ENCODE measurements at places on chromosomes 7 and 10.

DNA sequence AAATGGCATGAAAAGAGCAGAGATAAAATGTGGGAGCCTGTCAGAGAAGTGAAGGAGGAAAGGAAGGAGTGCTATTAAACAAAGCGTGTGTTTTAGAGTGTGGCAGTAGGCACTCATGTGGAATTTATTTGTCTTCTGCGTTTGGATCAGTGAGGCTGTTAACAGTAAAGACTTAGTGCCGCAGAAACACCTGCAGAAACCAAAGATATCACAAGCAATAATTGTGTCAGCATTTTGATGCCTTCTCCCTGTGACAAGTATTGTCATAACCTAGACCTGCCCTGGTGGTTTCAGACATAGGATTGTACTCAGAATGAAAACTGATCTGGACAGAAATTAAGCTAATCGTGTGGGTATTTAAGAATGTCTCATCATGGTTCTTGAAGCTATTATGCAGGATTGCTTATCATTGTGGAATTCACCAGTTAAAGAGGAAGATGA, 191.0 kb downstream of the CAMK1D start:
- no peak for DNase-seq

- no peak for DNase-seq
Observed at GRCh38 chr10:64486149-64486548, 964.9 kb downstream of the REEP3 start.

DNA sequence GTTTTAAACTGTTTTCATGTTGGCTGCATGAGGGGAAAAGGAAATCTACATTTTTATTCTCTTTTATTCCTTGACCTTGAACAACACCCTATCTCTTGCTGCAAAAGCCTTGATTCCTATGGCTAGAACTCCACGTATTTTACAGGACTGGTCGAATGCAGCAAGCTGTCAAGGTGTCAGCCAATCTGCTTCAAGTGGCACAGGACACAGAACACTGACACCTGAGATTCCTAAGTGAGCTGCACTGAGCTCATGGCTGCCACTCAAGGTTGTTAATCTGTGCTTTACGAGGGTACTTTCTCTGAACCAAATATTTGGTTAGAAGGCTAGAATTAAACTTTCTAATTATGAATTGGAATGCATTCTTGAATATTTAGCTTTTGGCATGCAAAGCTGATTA, 349.7 kb upstream of the COBL start:
- DNase-seq: no peak

GRCh38 chr7:138649506-138649905, 51.7 kb downstream of the SVOPL start:
- DNase-seq: no peak

- DNase-seq: no peak
Observed at GRCh38 chr7:155266440-155266839, 31.2 kb upstream of the INSIG1 start.

GRCh38 chr7:111958896-111959295, 247.3 kb downstream of the DOCK4 start:
- no peak for DNase-seq

All from GM06990 (cell line).